ENCODE measurements at places on chromosomes 4 and X.

DNA sequence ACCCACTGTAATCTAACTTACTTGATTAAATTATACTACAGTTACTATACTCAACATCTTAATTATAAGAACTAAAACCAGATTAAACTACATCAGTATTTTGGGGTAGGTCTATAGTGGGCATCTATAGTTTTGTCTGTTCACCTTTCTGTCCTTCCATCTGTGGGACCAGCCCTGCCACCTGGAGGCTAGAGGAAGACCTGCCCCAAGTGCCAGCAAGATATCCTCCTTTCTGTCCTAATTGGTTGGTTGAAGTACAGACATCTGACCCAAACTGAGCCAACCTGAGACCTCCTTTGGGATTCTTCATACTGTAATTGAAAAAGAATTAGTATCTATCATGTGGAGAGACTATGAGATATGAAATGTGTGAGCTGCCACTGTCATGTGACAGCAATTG, 172.2 kb upstream of the TLL1 start:
- DNase-seq = no peak

- peak; percentile 89 for DNase-seq
Measured at GRCh38 chr4:111274486-111274885, 651.6 kb upstream of the PITX2 start.

DNA sequence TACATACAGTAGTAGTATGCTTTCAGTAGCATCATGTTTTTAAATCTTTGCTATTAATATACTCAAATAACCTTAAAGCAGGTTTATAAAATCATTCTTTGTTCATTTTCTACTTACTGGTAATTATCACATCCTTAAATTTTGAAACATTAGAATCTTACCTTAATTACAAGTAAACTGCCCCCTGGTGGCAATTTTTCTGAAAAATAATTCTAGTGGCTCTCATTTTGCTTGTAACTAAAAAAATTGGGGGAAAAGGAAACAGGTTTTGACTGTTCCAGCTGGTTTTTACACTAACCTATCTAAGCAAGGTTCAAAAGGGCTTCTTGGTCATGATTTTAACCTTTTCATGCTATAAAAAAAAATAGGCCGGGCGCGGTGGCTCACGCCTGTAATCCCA, 18.5 kb upstream of the DCAF4L1 start:
- peak; percentile 61 for DNase-seq

DNA sequence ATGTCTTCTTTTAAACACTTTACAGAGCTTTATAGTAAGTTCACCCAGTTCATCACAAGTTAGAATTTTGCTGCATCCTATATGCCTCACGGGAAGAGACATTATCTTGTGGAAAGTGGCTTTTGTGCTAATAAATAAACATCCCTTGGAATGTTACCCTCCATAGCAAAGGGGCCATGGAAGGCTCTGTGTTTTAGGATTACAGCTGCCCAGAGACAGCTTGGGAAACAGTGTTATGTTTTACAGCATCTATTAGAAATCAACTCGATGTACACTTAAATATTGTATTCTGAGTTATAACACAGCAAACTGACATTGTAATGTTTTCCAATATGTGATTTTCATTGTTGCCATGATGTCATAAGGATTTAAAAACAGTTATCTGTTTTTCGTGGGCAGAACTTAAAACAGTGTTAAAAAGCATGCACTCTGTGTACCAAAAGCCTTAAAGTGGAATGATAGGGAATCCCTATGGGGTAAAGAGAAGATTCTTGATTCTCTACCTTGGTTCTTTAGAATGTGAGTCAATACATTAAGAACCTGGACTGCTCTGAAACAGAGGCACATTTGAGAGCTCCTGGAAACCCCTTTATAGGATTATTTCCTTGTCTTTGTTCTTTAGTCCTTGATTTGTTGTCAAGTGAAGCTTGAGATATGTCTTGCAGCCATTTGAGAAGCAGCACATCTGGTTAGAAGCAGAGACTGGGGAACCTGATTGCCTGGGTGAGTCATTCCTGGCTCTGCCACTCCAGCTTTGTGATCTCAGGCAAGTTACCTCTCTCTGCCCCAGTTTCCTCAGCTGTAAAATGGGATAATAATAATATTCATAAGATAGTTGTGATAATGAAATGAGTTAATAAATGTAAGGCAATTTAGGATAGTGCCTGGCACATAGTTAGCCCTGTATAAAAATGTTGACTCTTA, 41.6 kb downstream of the ARHGAP10 start:
- peak; percentile 66 for DNase-seq

DNA sequence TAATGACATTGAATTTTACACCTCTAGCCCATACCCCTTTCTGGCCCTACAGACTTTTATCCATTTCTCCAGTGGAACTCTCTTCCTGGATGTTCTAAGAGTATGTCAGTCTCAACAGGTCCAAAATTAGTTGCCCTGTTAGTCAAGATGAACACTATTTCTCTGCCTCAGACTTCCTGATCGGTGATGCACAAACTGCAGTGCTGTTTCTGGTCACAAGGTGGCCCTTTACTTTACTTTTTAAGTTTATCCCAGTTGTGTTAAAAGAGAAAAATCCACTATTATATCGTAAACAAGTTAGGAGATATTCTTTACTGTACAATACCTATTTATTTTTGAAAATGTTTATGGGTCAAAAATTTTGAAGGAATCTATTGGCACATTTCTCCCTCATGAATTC, 13.1 kb downstream of the TCEAL7 start:
- peak; percentile 77 for DNase-seq

- no peak for DNase-seq
Measured at GRCh38 chr4:82643994-82644733, 82.4 kb upstream of the TMEM150C start.

- DNase-seq = no peak
Measured at GRCh38 chr4:153497091-153497531, 31.0 kb downstream of the TMEM131L start.

- DNase-seq = no peak
Measured at GRCh38 chrX:57680160-57680559, at the start of gene NLRP2B. NLRP2B (minus strand) TSS chrX:57680260.

- DNase-seq = no peak
Measured at GRCh38 chr4:55730280-55730931, 89.2 kb upstream of the EXOC1L start.

DNA sequence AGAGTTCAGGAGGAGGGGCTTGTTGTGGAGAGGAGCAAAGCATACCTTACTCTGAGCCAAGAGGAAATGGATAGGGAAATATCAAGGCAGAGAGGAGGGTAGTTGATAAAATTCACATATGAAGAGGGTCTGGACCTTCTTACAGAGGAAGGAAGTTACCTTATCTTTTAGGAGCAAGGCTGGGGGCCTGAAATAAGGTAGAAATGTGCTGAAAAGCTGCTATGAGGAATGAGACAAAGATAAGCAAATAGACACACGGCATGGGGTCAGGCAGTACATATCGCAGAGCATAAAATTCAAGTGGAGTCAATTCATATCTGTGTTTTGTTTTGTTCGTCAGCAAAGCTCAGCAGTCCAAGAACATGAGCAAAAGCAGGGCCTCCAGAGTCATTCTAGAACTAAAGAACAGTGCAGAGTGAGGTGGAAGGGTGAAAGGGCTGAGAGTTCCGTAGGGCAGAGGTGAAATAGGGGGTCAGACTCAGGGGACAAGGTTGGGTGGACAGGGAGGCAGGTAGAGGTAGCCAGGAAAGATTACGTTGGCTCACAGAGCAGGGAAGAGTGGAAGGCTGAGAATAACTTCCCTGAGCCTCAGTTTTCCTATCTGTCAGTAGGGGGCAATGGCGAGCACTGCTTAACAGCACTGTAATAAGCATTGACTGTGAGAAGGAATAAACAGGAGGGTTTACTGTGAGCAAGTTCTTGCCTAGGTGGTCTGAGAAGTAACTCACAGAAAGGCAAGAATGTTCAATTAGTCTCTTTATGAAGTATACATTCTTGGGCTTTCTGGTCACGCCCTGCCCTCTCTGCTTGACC, 9.2 kb downstream of the VSIG4 start:
- DNase-seq = peak; percentile 3

GRCh38 chr4:113153529-113154101, 104.2 kb downstream of the ANK2 start:
- peak; percentile 73 for DNase-seq

DNA sequence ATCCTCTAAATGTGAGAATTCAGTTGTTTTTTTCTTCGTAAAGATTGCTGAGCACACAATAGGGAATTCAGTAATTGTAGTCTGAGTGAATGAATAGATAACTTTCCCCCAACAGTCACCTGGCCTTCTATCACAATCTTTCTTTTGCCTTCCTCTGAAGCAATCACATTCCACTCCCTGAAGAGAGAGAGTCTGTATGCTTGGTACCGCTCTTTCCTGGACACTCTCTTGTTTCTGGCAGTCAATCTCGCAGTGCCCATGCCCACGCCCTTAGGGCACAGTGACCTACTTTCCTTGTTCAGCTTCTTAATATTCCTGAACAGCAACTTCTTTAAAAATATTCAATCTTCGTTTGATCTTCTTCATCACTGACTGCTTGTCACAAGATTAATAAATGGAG, 255.9 kb downstream of the ADAMTS3 start:
- DNase-seq = no peak

GRCh38 chrX:74160358-74160757, 143.6 kb upstream of the ZCCHC13 start:
- DNase-seq = no peak

DNA sequence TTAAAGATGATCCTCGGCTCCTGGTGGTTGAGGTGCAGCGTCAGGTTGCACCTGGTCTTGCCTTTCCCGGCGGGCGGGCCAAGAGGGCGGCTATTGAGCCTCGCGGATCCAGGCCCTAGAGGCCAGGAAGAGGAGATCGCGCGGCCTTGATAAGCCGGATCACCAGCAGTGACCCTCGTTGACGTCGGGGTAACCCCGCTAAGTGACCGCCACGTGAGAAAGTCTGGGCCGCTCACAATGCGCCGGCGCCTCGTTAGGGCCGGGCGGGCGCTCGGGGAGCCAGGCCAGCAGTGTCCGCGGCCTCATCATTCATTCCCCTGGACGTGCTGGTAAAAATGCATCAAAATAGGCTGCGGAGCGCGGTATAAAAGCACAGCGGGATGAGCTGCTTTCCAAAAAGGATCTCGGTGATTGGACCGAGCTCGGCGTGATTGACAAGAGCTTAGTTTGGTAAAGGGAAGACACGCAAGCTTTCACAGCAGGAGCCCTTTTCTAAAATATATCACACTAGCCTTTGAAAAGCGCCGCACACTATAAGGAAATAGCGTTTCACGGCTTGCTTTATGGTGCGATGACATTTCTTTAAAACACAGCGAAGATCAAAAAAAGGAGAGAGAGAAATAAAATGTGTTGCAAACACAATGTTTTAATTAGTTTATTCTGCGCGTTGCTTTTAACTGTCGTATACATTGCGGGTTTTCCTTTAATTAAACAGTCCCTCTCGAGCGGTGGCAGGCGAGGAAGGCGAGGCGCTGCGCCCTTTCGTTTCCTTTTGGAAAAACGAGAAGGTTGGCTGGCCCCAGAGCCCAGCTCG, 15.9 kb upstream of the ZIC3 start:
- DNase-seq = no peak

GRCh38 chr4:48102303-48102702, 31.7 kb downstream of the TXK start:
- DNase-seq = no peak
